ENCODE measurements at places on chromosomes 7 and 10. TPM values are rescaled to one million over a fixed set of nuclear protein-coding genes. Genes with fewer than 3 reads are reported as not detected.

- H3K4me3 ChIP-seq, result no peak overlapping the region
- no peaks in the 10 kb centered on the region for H3K36me3 ChIP-seq
- no peaks in the 10 kb centered on the region for H3K4me1 ChIP-seq
- H3K27me3 ChIP-seq, result peaks cover 12% of the 10 kb centered on the region
- DNase-seq, result no peak
These were observed 622.2 kb downstream of the GALNT17 start for GRCh38 chr7:71753956-71754664.

DNA sequence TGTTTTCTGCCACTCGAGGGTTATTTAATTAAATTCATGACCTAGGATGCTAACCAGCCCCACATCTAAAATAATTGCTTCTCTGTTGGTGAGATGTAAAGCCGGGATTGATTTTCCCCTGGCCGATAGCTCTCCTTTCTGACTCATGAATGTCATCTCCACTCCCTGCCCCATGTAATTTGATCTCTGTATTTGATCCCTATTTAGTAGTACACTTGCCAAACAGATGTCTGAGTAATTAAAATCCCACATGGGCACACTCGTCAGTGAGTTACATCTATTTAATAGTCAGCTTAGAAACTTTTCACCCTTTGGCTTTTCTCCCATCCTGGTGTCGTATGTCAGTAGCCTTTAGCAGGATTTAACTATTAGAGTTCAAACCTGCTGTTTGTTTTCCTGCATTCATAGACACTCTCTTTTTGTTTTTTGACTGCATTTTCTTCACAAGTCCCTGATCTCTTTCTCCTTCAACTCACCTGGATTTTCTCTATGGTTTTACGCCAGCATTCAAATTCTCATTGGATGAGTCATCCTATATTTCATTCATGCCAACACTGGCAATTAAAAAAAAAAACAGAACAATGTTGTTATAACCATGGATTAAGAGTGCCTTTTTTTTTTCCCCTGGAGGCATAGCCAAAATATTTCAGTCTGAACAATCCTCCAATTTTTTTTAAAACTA lies 82.7 kb downstream of the SPAG6 start:
- no peak overlapping the region for H3K27ac ChIP-seq
- peaks cover 15% of the 10 kb centered on the region for H3K27me3 ChIP-seq
- DNase-seq, result no peak
- H3K4me3 ChIP-seq, result no peak overlapping the region

The TCERG1L gene
- total RNA-seq, result not detected

DNA sequence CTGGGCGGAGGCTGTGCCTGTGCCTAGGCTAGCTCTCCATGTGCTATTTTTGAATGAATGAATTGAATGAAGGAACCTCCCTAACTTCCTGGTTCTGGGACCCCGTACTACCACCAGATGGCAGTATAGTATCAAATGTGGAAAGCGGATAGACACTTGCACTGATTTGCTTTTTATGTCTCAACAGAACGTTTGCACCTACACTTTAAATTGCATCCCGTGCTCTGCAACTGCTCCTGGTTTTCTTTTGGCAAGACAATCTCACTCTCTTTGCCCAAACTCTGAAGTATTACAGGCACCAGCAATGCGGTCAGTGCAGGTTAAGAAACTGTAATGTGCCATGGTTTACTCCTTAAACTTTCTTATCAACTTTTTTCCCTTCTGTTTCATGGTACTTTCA lies 6.5 kb downstream of the FZD8 start:
- H3K27ac ChIP-seq, result no peak overlapping the region
- peak; percentile 48 for DNase-seq
- peaks cover 8% of the 10 kb centered on the region for H3K4me1 ChIP-seq

GRCh38 chr10:75446508-75446907 lies 15.1 kb downstream of the LRMDA start:
- H3K27me3 ChIP-seq, result peaks cover 5% of the 10 kb centered on the region
- no peak overlapping the region for H3K27ac ChIP-seq
- H3K4me1 ChIP-seq, result no peaks in the 10 kb centered on the region

The WIPF3 gene
- not detected for total RNA-seq

Data from activated CD8-positive, alpha-beta T cell treated with anti-CD3 and anti-CD28 coated beads for 36 hours (primary cell).